NAMALWA (cell line): ENCODE measurements at places on chromosomes 6 and 20.

- no peak for DNase-seq
These were observed 24.6 kb downstream of the RIMS4 start for GRCh38 chr20:44785768-44786167.

- DNase-seq: no peak
These were observed 25.5 kb upstream of the OCSTAMP start for GRCh38 chr20:46575937-46576461.

DNA sequence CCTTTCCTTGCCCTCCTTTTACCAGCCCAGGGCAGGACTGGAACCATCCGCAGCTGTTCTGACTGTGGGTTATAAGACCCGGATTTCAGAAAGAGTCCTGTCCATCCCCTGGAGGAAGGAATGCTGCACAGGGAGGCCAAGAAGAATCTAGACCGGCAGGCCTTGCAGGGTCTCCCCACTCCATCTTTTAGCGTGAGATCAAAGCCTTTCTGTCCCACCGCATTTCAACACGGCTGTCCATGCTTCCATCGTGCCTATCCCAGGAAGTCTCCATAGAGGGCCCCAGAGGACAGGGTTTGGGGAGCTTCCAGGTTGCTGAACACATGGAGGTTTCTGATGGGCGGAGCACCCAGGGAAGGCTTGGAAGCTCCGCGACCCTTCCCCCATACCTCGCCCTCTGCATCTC is 79.3 kb upstream of the AGPAT4 start:
- DNase-seq: no peak

DNA sequence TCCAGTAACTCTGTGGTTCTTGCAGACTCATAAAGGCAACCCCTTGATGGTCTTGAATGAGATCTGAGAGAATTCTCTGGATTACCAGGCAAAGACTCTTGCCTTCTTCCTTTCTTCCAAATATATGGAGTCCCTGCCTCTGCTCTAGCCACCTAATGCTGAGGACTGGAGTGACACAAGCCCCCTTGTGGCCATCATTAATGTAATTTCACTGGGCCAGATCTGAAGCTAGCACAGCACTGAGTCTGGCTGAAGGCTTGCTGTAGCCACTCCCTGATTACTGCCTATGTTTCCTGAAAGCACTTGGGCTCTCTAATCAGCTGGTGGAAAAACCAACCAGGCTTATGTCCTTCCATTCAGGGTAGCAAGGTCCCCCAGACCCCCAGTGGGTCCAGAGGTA is 559.3 kb upstream of the IRAK1BP1 start:
- peak; percentile 3 for DNase-seq

DNA sequence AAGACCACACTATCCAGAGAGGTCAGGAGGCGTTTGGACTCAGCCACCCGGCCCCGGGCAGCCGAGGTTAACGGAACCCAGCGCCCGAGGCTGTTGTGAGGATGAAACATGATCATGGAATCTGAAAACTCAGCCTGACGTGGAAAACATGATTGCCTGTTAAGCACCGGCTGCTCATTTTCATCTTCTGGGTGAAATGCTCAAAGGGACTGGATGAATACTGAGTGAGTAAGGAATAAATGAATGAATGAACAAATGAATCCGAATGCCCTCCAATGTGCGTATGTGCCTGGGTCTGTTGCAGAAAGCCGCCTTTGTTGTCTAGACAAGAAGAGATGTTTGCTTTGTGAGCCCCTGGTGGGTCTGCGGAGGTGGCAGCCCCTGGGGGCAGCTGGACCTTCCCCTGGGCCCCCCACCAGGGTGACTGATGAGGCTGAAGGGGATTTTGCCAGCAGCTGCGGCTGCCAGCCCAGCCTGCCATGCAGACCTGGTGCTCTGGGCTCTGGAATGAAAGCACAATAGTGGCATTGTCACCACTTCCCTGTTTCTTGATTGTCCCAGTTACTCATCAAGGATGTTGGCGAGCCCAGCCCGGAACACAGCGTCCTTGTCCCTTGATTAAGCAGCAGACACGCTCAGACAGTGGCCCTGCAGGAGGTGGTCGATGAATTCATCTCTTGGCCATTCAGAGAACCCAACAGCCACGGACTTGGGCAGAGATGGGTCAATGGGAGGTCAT is 211.1 kb downstream of the ANKRD60 start:
- DNase-seq: no peak

DNA sequence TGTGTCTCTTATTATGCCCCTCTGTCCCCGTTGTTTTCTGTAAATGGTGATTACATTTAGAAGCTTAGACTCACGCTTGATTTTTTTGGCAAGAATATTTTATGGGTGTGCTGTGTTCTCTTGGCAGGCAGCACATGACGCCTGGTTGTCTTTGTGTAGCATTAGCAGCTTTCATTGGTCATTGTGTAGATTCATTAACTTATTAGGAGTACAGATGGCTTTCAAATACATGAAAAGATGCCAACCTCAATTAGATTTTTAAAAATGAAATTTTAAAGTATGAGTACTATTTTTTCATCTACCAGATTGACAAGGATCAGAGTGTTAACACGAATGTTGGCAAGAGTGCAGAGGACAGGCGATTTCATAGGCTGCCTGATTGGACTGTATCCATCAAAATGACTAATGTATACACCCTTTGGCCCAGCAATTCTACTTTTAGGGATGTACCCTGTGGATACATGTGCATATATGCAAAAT is 15.2 kb downstream of the COX4I2 start:
- DNase-seq: no peak

DNA sequence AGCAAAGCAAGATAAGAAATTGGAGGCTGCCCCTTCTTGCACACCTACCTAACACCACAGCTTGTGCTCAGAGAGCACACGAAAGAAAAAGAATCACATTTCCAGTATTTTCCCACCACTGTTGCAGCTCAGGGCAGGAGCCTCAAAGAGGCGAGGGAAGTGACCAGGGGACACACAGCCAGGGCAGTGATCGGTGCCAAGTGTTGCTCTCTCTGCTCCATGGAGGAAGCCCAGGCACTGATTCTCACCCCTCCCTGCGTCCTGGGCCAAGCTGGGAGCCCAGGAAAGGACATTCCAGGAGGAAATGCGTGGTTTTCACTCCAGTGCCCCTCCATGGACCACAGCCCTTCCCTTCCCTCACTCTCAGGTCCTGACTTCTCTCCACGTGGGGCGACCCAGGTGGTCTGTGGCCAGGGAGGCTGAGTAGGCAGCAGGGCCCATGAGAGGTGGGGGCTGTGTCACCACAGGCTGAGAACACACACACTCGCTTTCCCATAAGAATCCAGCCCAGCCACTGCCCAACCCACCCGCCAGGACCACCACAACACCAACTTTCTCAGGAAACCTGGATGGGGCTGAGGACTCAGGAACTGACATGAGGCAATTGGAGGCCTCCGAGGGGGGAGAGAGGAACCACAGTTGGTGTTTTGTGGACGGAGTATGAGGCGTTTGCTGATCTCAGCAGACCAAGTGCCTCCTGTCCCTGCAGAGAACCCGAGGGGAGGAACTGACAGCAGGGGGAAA is 81.7 kb upstream of the MAFB start:
- DNase-seq: no peak

GRCh38 chr6:85364344-85364743 is 85.5 kb upstream of the NT5E start:
- DNase-seq: no peak

- DNase-seq: peak; percentile 52
These were observed 71.4 kb downstream of the ARID1B start for GRCh38 chr6:156848533-156848932.

- peak; percentile 47 for DNase-seq
These were observed 36.9 kb upstream of the SLCO4A1 start for GRCh38 chr20:62605236-62605943.

DNA sequence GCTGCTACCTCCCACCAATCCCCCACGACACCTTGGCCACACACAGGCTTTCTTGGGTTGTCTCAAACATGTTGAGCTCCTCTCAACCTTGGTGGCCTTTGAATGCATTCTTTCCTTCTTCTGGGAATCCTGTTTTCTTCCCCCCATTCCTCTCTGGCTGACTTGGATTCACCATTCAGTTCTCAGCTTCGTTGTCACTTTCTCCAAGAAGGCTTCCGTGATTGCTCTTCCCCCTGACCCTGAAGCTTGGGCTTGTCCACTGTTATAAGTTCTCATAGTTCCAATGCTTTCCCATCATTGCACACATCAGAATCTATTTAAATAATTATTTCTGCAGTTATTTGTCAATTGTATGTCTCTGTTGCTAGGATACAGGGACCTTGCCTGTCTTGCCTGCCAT is 64.2 kb downstream of the RBM38 start:
- no peak for DNase-seq

DNA sequence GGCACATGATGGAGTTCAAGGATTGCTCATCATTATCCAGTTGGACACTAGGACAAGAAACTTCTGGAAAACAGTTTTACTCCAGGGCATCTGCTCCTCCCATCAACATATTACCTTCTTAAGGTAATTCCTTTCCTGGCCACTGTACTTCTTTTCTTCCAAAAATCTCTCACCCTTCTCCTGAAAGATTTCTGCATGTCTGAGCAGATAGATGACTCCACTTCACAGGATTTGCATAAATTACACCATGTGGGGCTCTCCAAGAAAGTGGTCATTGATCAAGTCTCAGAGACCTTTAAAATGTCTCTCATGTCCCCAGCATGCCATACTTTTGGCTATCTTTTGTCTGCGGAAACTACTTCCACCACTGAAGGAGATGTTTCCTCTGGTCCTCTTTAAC is 103.2 kb upstream of the TNFAIP3 start:
- no peak for DNase-seq

- DNase-seq: no peak
These were observed 46.4 kb upstream of the CCN2 start for GRCh38 chr6:131997429-131998153.

GRCh38 chr20:25146976-25147375 is 48.5 kb upstream of the ENTPD6 start:
- DNase-seq: no peak

GRCh38 chr6:28643017-28643740 is 117.5 kb downstream of the GPX5 start:
- peak; percentile 72 for DNase-seq

- DNase-seq: no peak
These were observed 50.0 kb upstream of the DST start for GRCh38 chr6:56692523-56693245.

DNA sequence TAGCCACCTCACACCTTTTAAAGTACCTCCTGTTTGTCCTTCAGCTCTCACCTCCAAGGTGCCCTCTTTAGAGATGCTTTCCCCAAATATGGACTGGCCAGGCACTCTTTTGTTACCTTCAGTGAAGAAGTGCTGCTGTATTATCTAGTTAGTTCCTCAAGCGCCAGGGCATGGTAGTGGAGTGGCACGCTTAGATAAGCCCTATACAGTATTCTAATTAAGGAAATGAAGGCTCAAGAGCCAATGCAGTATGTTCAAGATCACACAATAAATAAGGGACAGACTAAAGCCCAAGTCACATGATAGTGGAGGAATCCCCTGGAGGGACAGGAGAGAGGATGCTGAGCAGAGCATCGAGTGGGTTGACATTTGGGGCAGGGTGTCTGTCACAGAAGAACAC is 28.5 kb upstream of the GFOD1 start:
- no peak for DNase-seq

GRCh38 chr6:141744971-141745370 is 387.8 kb upstream of the GJE1 start:
- no peak for DNase-seq

- no peak for DNase-seq
These were observed 11.3 kb upstream of the CCNC start for GRCh38 chr6:99579781-99580180.

- no peak for DNase-seq
These were observed 62.4 kb upstream of the FERMT1 start for GRCh38 chr20:6185268-6185667.

DNA sequence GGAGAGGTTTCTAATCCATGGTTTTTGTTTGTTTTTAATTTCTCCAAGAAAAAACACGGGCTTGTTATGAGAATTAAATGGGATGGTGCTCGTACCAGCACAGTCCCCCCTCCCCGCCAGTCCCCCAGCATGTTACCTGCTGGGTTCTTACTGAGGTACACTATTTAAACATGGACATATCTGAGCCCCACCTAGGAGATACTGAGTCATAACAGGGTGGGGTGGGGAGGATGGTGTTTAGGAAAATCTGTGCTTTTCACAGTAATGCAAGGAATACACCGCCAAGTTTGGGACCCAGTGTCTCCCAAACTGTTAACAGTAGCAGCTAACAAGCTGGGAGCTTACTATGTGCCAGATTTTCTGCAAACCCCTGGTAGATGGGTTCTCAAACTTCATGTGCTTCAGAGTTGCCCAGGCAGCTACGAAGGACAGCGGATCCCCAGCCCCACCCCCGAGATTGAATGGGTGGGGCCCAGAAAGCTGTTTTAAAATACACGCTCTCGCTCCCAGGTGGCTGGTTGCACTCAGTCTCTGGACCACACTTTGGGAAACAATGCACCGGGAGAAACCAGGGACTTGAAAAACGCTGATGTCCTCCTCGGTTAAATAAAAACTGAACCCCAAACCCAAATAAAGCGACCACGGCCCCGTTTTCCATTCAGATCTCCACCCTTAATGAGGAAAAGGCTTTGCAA is 995 bp downstream of the ZFP64 start:
- DNase-seq: peak; percentile 67

- DNase-seq: no peak
These were observed 21.3 kb upstream of the HIVEP2 start for GRCh38 chr6:142966294-142966693.

GRCh38 chr6:143940011-143940597 is 68.0 kb downstream of the PLAGL1 start:
- peak; percentile 84 for DNase-seq

DNA sequence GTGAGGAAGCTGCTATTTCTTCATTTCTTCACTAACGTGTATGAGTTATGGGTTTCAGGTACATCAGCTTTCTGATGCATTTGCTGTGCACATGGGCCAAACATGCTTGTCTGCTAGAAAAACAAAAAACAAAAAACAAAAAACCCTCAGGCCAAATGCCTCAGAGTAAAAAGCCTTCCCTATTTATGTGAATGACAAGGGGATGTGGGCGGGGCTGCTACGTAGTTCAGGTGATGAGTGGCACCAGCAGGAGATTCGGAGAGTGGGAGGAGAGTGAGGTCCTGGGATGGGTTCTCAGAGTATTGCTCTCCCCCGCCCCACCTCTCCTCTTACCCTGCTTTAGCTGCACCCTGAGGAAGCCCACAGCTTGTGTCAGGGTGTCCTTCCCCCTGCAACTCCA is 596.8 kb upstream of the JAG1 start:
- no peak for DNase-seq

- DNase-seq: no peak
These were observed 295.0 kb upstream of the PRDM1 start for GRCh38 chr6:105791179-105791578.

- peak; percentile 30 for DNase-seq
These were observed 188.3 kb upstream of the ZFP64 start for GRCh38 chr20:52379723-52380336.
